AG09319 (cell line): ENCODE measurements at places on chromosomes 2 and 18.
A peak's percentile ranks its signal among the peaks of the same experiment; 100 is the strongest.

DNA sequence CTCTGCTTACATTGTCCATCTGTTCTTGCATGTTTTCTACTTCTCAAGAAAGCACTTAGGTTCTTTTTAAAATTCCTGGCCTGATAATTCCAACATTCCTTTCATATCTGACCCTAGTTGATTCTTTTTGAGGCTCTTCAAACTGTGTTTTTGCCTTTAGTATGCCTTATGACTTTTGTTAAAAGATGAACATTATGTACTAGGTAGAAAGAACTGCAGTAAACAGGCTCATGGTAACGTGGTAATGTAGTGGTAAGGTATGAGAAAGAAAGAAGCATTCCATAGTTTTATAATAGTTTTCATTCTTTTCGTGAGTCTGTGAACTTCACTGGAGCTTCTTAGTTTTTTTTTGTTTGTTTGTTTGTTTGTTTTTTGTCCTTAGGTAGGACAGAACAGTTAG is 306.4 kb downstream of the MBD2 start:
- DNase-seq, result no peak

DNA sequence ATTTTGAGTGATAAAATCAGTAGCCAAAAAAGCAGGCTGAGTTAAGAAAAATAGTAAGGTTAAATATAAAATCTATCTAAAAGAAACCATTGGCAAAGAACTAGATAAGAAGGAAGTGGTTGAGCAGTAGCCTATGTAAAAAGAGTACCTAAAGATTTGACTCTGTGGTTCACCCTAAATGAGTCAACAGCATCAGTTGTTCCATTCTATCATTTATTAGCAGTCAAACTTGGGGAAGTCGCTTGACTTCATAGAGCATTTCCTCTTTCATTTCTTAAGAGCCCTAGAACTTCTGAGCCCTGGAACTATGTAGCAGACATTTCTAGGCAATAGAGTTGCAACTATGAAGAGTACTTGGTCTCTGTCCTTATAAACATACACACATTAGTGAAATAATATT is 381.7 kb downstream of the NUP35 start:
- DNase-seq, result no peak

GRCh38 chr2:85999061-85999831 is 106.4 kb downstream of the POLR1A start:
- no peak for DNase-seq

- DNase-seq, result no peak
Measured at GRCh38 chr2:67304300-67304890, 92.7 kb upstream of the ETAA1 start.

- no peak for DNase-seq
Measured at GRCh38 chr18:3875961-3876360, 426.0 kb downstream of the TGIF1 start.

DNA sequence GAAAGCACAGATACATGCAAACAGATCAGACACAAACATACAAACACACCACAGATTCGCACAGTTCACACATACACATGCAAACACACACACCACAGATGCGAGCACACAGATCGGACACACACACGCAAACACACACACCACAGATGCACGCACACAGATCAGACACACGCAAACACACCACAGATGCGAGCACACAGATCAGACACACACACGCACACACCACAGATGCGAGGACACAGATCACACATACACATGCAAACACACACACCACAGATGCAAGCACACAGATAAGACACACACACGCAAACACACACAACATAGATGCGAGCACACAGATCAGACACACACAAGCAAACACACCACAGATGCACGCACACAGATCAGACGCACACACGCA is 149.0 kb downstream of the PXDN start:
- no peak for DNase-seq

DNA sequence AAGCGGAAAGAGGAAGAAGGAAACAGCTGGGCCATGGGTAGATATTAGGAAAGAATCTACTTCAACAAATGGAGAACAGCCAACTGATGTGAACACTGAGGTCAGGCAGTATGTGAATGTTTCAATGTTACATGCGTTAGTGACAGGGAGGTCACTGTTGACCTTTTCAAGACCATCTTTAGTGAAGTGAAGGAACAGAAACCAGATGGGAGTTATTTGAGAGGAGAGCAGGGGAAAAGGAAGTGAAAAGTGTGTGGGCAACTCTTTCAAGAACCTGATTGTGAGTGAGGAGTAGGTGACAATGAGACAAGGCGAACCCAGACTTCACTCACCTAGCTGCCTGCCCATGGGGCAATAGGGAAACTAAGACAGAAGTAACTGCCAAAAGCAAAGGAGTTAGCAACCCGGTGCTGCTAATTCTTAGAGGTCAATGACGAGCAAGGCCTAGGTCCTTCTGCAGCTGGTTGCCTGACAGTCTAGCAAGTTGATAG is 67.0 kb downstream of the SP3 start:
- DNase-seq, result no peak

GRCh38 chr18:79133724-79134123 is 64.5 kb downstream of the ATP9B start:
- DNase-seq, result no peak

GRCh38 chr2:206873423-206873822 is 65.9 kb upstream of the CPO start:
- no peak for DNase-seq

DNA sequence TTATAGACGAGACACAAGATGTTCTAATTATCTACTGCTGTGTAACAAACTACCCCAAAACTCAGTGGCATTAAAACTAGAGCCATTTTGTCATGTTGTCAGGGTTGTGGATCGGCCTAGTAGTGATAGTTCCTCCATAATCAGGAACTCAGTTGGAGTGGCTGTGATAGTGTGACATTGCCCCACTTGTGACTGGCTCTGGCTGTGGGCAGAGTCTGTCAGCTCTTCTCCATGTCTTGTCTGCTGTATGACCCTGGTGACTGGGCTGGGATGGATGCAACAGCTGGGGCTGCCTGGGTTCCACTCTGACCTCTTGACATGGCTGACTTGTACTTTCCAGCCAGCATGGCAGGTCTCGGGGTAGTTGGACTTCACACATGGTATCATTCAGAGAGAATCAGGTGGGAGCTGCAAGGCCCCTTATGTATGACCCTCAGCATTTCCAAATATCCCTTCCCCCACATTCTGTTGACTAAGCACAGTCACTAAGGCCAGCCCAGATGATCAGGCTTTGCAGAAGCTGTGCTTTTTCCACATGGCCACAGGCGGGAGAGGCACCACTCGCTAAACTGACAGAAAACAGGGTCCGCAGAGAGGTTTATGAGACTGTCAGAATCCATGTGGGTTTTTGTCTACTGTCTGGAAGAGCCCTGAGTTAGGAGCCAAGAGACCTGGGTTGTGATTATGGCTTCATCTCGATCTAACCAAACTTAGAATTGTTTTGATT is 50.3 kb downstream of the SETBP1 start:
- no peak for DNase-seq

DNA sequence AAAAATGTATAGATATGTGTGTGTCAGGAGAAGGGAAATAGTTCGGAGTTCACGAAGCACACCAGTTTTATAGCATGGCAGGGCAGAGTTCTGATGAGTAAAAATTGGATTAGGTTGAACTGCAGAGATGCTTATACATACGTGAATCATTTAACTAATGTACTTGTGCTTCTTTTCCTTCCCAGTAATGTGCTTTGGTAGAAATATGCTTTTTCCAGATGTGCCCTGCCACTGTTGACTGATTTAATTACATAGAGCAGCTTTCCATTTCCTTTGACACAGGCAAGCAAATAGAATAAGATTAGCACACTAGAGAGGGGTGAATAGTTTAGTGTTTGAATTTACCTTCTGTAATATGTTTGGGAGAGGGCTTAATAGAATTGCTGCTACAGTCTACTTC is 28.9 kb upstream of the ARMC9 start:
- no peak for DNase-seq

DNA sequence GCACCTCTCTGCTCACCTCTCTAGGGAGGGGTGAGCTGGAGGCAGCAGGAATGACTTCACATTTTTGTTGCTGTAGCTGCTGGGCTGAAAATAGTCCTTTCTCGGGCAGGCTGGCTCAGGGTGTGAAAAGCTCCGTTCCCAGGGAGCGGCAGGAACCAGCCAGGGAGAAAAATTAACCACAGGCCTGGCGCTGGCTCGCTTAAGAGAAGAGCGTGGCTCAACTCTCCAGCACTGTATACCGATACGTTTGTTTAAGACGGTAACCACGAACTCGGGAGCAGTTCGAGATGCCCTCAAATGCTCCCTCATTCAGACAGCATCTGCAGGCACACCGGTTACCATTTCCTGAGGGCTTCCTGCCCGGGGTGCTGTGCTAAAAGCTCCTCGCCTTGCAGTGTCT is 129.6 kb downstream of the CELF4 start:
- DNase-seq, result no peak

DNA sequence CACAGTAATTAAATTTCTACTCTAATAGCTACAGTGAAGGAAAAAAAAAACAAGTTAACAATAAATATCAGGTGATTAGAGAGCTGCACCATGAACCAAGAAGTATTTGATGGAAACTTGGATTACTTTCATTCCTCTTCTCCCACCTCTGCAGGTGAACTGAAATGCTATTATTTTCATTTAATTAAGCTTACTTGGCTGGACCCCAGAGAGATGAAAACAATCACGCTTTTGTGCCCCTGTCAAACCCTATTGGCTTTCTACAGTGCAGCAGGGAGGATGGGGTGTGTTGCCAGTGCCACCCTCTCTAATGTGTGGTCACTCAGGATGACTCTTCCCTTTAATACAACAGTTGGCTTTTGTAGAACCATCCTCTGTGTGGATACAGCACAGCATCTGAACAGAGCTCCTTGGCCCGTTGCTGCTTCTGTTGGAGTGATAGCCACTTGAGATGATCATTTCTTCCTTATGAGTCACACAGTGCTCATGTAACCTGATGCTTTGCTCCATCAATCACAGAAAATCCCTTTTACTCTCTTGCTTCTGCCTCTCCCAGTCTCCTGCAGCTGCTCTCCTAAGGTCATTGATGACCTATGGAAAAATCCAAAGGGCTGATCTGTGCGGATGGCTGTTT is 5.5 kb upstream of the ARL4C start:
- peak; percentile 20 for DNase-seq

- no peak for DNase-seq
Measured at GRCh38 chr2:213087040-213087439, 64.4 kb downstream of the IKZF2 start.

- DNase-seq, result no peak
Measured at GRCh38 chr2:231711677-231712450, 3.5 kb downstream of the PTMA start.
